ENCODE measurements at places on chromosomes 1 and 21. TPM values are rescaled to one million over a fixed set of nuclear protein-coding genes. Genes with fewer than 3 reads are reported as not detected.

DNA sequence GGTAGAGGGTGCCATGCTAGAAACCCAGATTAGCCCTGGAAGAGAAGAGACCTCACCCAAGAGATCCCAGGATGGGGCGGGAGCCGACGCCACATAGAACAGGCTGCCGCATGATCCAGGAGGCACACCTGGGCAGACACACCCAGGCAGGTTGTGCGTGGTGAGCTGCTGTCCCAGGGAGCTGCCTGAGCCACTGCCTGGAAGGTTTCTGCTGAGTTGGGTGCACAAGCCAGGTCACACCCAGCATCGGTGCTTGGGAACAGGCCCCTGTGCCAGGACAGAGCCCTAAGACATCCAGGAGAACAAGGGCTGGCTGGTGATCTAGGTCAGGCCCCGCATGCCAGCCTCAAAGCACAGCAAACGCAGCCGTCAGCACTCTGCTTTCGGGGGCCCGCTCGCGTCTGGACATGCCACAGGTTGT lies 40.2 kb downstream of the CTNNBIP1 start:
- no peak for DNase-seq
- no peak overlapping the region for H3K27ac ChIP-seq
- H3K4me3 ChIP-seq: no peak overlapping the region
- no peaks in the 10 kb centered on the region for H3K27me3 ChIP-seq
- no peaks in the 10 kb centered on the region for H3K36me3 ChIP-seq

DNA sequence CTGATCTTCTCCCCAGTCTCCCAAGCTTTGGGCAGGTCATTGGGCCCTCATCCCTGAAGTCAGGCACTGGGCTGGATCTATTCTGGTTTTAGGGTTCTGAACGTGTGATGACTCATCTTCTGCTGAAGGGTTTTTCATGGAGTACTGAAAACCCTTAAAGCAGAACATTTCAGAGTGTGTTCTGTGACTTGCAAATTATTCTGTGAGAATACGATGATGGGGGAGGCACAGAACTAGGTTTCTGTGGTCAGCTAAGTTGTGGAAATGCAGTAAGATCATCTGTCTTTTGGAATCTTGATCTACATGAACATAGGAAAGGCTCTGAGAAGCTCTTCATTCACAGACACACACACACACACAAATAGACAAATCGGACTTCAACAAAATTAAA lies 46.2 kb downstream of the NAV1 start:
- no peak for DNase-seq
- no peaks in the 10 kb centered on the region for H3K36me3 ChIP-seq
- no peaks in the 10 kb centered on the region for H3K4me1 ChIP-seq

DNA sequence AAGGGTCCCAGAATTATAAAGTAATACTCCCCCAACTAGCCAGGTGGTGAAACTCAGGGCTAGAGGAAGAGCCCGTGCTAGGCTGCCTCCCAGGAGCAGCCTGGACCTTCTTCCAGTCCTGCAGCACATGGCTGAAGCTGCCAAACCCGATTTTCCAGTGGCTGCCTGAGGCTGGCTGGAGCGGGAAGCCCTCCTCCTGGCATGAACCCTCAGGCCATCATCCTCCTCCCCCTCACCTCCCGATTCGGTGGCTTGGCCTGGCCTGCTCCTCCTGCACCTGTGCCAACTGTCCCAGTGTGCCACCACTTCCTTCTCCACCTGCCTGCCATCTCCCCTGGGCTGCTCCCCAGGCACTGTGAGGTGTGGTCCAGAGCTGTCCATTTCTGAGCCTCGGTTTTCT lies 3.0 kb upstream of the TSPAN1 start:
- no peaks in the 10 kb centered on the region for H3K36me3 ChIP-seq
- H3K4me3 ChIP-seq: no peak overlapping the region
- no peaks in the 10 kb centered on the region for H3K4me1 ChIP-seq
- H3K27ac ChIP-seq: no peak overlapping the region

DNA sequence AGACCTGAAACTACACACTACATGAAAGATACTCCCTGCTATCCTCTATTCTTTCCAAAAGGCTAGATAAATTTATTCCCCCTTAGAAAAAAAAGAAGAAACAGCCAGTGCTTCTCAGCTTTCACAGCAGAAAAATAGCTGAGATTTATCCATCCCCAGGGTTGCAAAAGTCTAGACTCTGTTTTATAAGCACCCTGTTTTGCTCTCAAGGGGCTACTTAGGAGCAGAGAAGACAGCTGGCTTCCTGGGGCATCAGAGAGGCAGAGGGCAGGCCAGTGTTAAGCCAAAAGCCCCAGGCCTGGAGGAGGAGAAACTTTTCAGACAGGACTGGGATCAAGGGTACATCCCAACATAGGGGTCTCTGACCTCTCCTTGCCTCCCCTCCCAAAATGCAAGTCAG lies 3.9 kb downstream of the LAMB3 start:
- H3K27ac ChIP-seq: no peak overlapping the region
- peaks cover 2% of the 10 kb centered on the region for H3K4me1 ChIP-seq
- H3K4me3 ChIP-seq: no peak overlapping the region
- H3K36me3 ChIP-seq: no peaks in the 10 kb centered on the region

DNA sequence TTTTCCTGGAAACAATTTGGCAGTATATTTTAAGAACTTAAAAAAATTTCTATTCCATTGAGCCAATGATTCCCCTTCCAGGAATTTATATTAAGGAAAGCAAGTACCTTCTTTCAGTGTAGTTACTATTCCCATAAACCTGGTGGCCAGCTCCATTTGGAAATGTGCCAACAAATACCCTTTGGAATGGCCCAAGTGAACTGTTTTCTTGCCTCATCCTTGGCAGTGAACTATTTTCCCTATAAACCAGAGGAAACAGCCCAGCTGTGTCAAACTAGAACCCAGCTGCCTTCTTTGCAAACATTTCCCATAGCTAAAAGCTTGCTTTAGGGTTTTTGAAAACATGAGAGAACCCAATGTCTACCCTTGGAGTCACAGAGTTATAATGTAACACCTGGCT lies 496.9 kb downstream of the NEGR1 start:
- no peak overlapping the region for H3K4me3 ChIP-seq
- DNase-seq: no peak
- no peaks in the 10 kb centered on the region for H3K27me3 ChIP-seq
- H3K27ac ChIP-seq: no peak overlapping the region

- no peaks in the 10 kb centered on the region for H3K36me3 ChIP-seq
- no peak for DNase-seq
- H3K4me1 ChIP-seq: no peaks in the 10 kb centered on the region
- no peaks in the 10 kb centered on the region for H3K27me3 ChIP-seq
- no peak overlapping the region for H3K4me3 ChIP-seq
These were observed 428.3 kb upstream of the ZRANB2 start for GRCh38 chr1:71509051-71509595.

DNA sequence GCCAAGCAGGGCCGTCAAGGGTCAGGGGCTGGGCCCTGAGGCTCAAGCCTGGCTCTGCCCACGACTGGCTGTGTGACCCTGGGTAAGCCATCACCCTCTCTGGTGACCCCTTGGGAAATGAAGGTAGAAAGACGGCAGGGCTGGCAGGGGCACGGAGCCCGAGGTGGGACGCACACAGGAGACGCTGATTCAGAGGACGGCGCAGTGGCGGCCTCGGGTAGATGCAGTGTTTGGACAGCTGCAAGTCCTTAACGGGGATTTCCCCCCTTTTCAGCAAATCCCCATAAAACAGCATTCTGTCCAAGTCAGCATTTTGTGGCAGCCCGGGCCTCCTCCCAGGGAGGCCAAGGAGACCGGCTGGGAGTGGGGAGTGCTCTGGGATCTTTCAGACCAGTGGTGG lies 16.7 kb downstream of the COL8A2 start:
- no peak overlapping the region for H3K27ac ChIP-seq
- no peaks in the 10 kb centered on the region for H3K27me3 ChIP-seq
- no peak for DNase-seq

DNA sequence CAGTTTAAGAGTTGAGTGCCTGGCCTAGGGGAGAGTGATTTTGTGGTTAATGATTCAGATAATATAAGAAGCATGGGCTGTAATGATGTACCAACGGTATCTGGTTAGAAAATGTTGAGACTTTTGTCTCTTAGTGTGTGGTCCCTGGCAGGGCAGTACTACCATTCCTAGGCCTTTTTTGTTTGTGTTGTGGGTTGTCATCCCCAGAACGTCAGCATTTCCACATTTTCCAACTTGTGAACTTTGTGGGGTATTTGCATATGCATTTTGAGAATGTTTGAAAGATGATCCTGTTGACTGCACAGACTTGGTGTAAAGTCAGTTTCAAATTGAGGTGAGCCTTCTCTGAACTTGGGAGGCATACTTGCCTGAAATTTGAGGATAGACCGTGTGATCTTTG lies 11.4 kb downstream of the NEK7 start:
- no peak overlapping the region for H3K27ac ChIP-seq
- H3K4me3 ChIP-seq: no peak overlapping the region
- no peaks in the 10 kb centered on the region for H3K27me3 ChIP-seq
- no peak for DNase-seq

- DNase-seq: no peak
- H3K36me3 ChIP-seq: no peaks in the 10 kb centered on the region
- H3K27ac ChIP-seq: no peak overlapping the region
- H3K27me3 ChIP-seq: no peaks in the 10 kb centered on the region
These were observed 65.0 kb downstream of the TOR3A start for GRCh38 chr1:179146911-179147310.

GRCh38 chr1:17429183-17429582 lies 10.3 kb downstream of the RCC2 start:
- no peak overlapping the region for H3K4me3 ChIP-seq
- H3K27ac ChIP-seq: no peak overlapping the region
- no peaks in the 10 kb centered on the region for H3K27me3 ChIP-seq
- no peaks in the 10 kb centered on the region for H3K4me1 ChIP-seq

DNA sequence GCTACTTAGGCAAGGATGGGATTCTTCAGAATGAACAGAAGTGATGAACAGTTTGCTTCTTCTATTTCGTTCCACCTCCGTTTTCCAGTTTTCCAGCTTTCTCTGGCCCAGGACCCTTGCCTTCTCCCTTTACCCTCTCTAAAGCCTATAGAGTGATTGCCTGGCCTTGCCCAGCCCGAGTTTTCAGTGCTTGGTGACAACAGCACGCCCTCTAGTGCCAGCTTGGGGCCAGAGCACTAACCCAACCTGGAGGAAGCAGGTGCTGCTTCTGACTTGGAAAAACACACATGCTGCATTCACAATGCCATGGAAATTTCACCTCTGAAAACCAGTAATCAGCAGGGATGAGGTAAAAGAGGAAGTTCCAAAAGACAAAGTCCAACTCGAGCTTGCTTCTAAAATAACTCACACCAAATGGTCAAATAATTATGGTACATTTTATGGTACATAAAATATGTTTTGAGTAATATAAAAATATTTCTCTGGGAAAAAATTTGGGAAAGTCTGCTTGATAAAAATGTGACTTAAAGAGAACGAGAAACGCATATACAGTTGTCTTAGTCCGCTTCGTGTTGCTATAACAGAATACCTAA lies 26.1 kb downstream of the UBE2T start:
- no peak overlapping the region for H3K4me3 ChIP-seq
- no peaks in the 10 kb centered on the region for H3K4me1 ChIP-seq
- peak; percentile 87 for DNase-seq
- H3K36me3 ChIP-seq: no peaks in the 10 kb centered on the region

DNA sequence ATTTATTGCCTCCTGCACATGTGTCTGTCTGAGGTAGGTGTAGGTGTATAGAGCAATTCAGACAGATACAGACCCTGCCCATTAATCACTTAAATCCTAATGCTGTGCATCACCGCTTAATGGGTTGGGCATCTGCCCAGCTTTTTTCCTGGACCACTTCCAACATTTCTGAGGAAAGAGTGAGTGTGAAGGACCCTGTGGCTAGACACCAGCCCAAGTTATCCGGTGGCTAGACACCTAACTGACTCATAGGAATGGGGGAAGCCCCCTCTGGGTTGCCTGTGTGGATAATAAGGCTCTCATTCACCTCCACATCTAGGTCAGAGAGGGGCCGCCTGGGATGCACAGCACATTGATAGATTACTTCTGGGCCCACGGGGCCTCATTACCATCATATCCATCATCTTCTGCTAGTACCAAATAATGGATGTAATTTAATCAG lies 121.1 kb upstream of the RAVER2 start:
- H3K27me3 ChIP-seq: no peaks in the 10 kb centered on the region
- H3K4me3 ChIP-seq: no peak overlapping the region
- no peaks in the 10 kb centered on the region for H3K4me1 ChIP-seq

GRCh38 chr1:113072141-113072756 lies 749 bp upstream of the LRIG2 start:
- H3K27ac ChIP-seq: no peak overlapping the region
- no peak for DNase-seq
- H3K36me3 ChIP-seq: no peaks in the 10 kb centered on the region
- no peaks in the 10 kb centered on the region for H3K4me1 ChIP-seq
- H3K4me3 ChIP-seq: peak overlapping the region; percentile 82

GRCh38 chr1:110060662-110061060 lies 9.8 kb downstream of the ALX3 start:
- no peak overlapping the region for H3K27ac ChIP-seq
- no peaks in the 10 kb centered on the region for H3K4me1 ChIP-seq
- H3K36me3 ChIP-seq: no peaks in the 10 kb centered on the region
- H3K27me3 ChIP-seq: no peaks in the 10 kb centered on the region
- peak; percentile 61 for DNase-seq
- H3K4me3 ChIP-seq: no peak overlapping the region

DNA sequence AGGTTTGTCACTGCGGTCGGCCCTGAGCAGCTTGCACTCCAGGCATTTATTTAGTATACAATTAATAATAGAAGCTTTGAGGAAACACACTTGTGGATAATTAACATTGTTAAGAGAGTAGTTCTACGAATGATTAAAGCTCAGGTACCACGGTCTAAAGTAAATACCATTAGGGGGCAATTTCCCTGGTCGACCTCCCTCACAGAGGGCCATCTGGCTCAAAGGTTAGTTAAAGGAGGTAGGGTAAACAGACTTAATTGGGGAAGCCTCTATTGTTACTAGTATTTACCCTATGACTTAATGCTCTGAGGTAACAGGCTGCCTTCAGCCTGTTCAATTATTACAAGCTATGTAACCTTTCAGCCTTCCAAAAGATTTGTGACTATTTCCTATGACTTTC lies 122.3 kb upstream of the SLC44A3 start:
- H3K36me3 ChIP-seq: no peaks in the 10 kb centered on the region
- no peak overlapping the region for H3K27ac ChIP-seq
- no peaks in the 10 kb centered on the region for H3K27me3 ChIP-seq
- no peaks in the 10 kb centered on the region for H3K4me1 ChIP-seq

GRCh38 chr1:73627723-73628122 lies 570.3 kb downstream of the LRRIQ3 start:
- H3K4me1 ChIP-seq: no peaks in the 10 kb centered on the region
- H3K27ac ChIP-seq: no peak overlapping the region
- DNase-seq: no peak
- peaks cover 2% of the 10 kb centered on the region for H3K27me3 ChIP-seq

GRCh38 chr1:222784371-222784770 lies 30.5 kb upstream of the DISP1 start:
- H3K27me3 ChIP-seq: no peaks in the 10 kb centered on the region
- no peaks in the 10 kb centered on the region for H3K36me3 ChIP-seq
- H3K27ac ChIP-seq: no peak overlapping the region
- H3K4me1 ChIP-seq: no peaks in the 10 kb centered on the region

The SLC1A7 gene
- 0.16 TPM for total RNA-seq

The DCST2 gene
- total RNA-seq: 1.8 TPM

The KIAA0040 gene
- total RNA-seq: 25.8 TPM

The OR2T11 gene
- total RNA-seq: not detected

The PARK7 gene
- total RNA-seq: 201 TPM

The MAP3K21 gene
- total RNA-seq: 1.3 TPM

Data from aorta (tissue), 5 donors.